ENCODE measurements at places on chromosomes 1 and 21.

GRCh38 chr1:245121523-245121922, 33.3 kb upstream of the KIF26B start:
- no peak for DNase-seq

GRCh38 chr1:117871013-117871412, 58.4 kb downstream of the GDAP2 start:
- DNase-seq, result no peak

GRCh38 chr1:7228252-7228961, 443.2 kb downstream of the CAMTA1 start:
- no peak for DNase-seq

GRCh38 chr21:21101911-21102310, 103.7 kb downstream of the NCAM2 start:
- no peak for DNase-seq

- no peak for DNase-seq
Observed at GRCh38 chr21:26096494-26097371, 73.8 kb downstream of the APP start.
